Glomerular endothelial cell (primary cell): ENCODE measurements at places on chromosomes 7 and 10. TPM values are rescaled to one million over a fixed set of nuclear protein-coding genes. Genes with fewer than 3 reads are reported as not detected.

The ZSCAN25 gene
- total RNA-seq = 7.1 and 11.3 TPM in 2 replicates

The STAG3 gene
- total RNA-seq = 0.15 and 1.1 TPM in 2 replicates

The PITX3 gene
- not detected in 2 replicates for total RNA-seq

The PNLIP gene
- total RNA-seq = not detected in 2 replicates

The CD36 gene
- 1.9 and 3.5 TPM in 2 replicates for total RNA-seq

The GSTK1 gene
- total RNA-seq = 141 and 171 TPM in 2 replicates
